ENCODE measurements at places on chromosomes 1 and 21. TPM values are rescaled to one million over a fixed set of nuclear protein-coding genes. Genes with fewer than 3 reads are reported as not detected.

The SMCP gene
- not detected for total RNA-seq

- H3K27ac ChIP-seq: no peak overlapping the region
- no peaks in the 10 kb centered on the region for H3K27me3 ChIP-seq
- DNase-seq: no peak
- H3K36me3 ChIP-seq: peaks cover 52% of the 10 kb centered on the region
- no peaks in the 10 kb centered on the region for H3K4me1 ChIP-seq
- H3K4me3 ChIP-seq: no peak overlapping the region
Measured at GRCh38 chr21:42844411-42845113, 34.8 kb downstream of the WDR4 start.

GRCh38 chr21:41168391-41169257, 664 bp downstream of the BACE2 start:
- no peak for DNase-seq
- peak overlapping the region; percentile 61 for H3K4me3 ChIP-seq
- no peaks in the 10 kb centered on the region for H3K36me3 ChIP-seq
- no peak overlapping the region for H3K27ac ChIP-seq

DNA sequence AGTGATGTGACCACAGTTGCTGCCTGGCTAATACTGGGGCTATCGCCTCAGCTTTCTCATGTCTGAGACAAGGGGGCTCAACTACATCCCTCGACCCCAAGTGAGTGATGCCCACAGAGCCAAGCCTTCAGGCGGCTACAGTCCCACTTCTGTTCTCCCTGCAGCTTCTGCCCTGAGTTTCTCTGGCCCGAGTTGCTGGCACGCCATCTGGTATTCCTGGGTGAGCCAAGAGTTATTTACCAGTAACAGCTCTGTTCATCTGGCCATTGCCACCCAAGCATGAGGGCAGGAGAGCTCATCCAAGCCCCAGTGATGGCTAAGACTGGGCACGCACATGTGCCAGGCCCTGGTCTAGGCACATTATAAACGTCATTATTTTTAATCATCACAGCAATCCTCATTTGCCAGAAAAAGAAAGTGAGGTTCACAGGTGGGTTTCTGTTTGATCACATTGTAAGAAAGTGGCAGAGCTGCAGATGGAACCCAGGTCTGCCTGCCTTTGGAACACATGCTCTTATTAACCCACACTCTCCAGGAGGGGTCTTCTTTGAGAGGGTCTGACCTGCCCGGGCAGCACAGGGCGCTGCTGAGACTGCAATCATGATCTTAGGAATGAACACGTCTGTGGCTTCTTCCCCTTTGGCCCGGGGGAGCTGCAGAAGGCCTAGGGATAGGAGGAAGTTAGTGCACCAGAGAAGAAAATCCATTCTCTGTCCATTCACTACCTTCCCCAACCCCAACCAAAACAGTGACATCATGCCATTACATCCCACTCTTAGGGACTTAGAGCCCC, 27.5 kb downstream of the KCND3 start:
- no peaks in the 10 kb centered on the region for H3K36me3 ChIP-seq
- peaks cover 20% of the 10 kb centered on the region for H3K27me3 ChIP-seq
- DNase-seq: no peak
- no peaks in the 10 kb centered on the region for H3K4me1 ChIP-seq
- H3K4me3 ChIP-seq: no peak overlapping the region

The CAPN8 gene
- total RNA-seq: not detected

The NBPF10 gene
- total RNA-seq: 4.2 TPM

GRCh38 chr1:213399695-213400094, 348.7 kb downstream of the RPS6KC1 start:
- no peak overlapping the region for H3K4me3 ChIP-seq
- no peaks in the 10 kb centered on the region for H3K36me3 ChIP-seq
- no peak overlapping the region for H3K27ac ChIP-seq
- H3K27me3 ChIP-seq: no peaks in the 10 kb centered on the region
- DNase-seq: no peak
- no peaks in the 10 kb centered on the region for H3K4me1 ChIP-seq

- H3K4me1 ChIP-seq: no peaks in the 10 kb centered on the region
- H3K27me3 ChIP-seq: no peaks in the 10 kb centered on the region
- no peak overlapping the region for H3K27ac ChIP-seq
- H3K4me3 ChIP-seq: no peak overlapping the region
- DNase-seq: no peak
Measured at GRCh38 chr21:40685141-40685540, 161.8 kb downstream of the DSCAM start.

DNA sequence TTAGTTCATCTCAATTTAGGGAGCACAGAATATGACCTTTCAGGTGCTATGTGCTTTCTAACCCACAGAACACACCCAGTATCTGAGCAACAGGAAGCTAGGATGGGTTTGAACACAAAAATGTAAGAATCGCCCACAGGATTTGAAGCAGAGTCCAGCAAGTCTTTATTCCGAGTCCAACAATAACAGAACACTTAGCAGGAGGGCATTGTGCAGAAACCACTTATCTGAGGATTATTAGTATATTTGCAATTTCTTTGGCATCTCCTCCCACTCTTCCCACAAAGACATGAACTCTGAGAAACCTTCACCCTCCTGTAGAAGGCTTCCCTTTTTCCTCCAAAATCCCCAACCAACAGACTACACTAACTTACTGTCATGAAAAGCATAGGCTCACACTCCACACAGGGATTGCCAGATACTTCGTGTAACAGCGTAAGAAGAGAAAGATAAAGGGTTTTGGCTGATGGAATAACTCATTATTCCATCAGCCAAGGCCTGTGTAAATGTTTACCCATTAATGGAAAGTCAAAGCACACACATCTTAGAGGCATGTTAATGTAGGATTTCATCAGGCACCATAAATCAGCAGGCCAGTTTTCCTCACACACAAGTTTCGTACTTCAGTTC, 16.1 kb downstream of the SIPA1L2 start:
- DNase-seq: no peak
- no peak overlapping the region for H3K27ac ChIP-seq
- no peak overlapping the region for H3K4me3 ChIP-seq
- peaks cover 1% of the 10 kb centered on the region for H3K4me1 ChIP-seq
- H3K27me3 ChIP-seq: peaks cover 3% of the 10 kb centered on the region
- H3K36me3 ChIP-seq: no peaks in the 10 kb centered on the region

DNA sequence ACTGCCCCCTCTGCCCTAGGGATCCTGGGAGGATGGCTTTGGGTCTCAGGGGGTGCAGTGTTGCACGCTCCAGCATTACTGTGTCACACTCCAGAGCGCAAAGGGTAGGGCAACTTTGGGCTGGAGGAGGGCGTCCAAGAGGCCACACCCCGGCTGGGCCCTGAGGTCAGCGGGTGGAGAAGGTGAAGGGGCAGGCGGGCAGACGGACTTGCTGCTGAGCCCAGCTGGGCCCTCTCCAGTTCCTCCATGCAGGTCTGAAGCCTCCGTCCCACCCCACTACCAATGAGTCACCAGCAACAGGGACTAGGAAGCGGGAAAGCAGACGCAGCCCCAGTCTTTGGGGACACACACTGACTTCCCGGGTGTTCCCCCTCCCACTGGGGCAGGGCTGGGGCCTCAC, 116.0 kb downstream of the CASZ1 start:
- H3K4me1 ChIP-seq: no peaks in the 10 kb centered on the region
- no peak overlapping the region for H3K4me3 ChIP-seq
- DNase-seq: no peak
- H3K27me3 ChIP-seq: no peaks in the 10 kb centered on the region
- no peaks in the 10 kb centered on the region for H3K36me3 ChIP-seq
- no peak overlapping the region for H3K27ac ChIP-seq

DNA sequence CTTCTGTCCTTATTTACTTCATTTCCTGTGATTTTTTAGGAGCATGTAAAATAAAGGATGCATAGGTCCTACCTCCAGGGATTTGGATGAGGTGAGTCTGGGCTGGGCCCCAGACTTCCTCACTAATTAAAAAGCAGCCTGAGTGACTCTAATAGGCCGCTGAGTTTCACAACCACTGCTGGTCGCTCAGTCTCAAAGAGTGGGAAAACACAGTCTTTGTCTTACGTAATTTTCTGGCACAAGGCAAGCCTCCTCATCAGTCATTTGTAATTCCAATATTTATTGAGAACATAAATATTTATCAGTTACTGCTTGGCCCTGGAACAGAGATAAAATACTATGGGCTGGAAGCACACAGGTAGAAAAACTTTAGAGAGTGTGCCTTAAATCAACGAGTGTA, 195.4 kb upstream of the RUNX1 start:
- no peak overlapping the region for H3K4me3 ChIP-seq
- no peak overlapping the region for H3K27ac ChIP-seq
- H3K36me3 ChIP-seq: no peaks in the 10 kb centered on the region
- H3K4me1 ChIP-seq: no peaks in the 10 kb centered on the region

GRCh38 chr1:215054266-215054665, 28.3 kb upstream of the KCNK2 start:
- no peak overlapping the region for H3K4me3 ChIP-seq
- H3K27me3 ChIP-seq: no peaks in the 10 kb centered on the region
- H3K36me3 ChIP-seq: no peaks in the 10 kb centered on the region

- peak; percentile 62 for DNase-seq
- peaks cover 12% of the 10 kb centered on the region for H3K4me1 ChIP-seq
- no peak within 1 kb of the TSS for H3K27ac ChIP-seq
- peaks cover 12% of the 10 kb centered on the region for H3K36me3 ChIP-seq
- H3K4me3 ChIP-seq: peak within 1 kb of the TSS; percentile 81
- peaks cover 27% of the 10 kb centered on the region for H3K27me3 ChIP-seq
Measured at GRCh38 chr1:201468844-201469644, at the start of gene PHLDA3. Gene PHLDA3 (minus strand): TSS chr1:201469188. CDS start chr1:201468786, 402 bp downstream.

The FABP3 gene
- total RNA-seq: not detected

DNA sequence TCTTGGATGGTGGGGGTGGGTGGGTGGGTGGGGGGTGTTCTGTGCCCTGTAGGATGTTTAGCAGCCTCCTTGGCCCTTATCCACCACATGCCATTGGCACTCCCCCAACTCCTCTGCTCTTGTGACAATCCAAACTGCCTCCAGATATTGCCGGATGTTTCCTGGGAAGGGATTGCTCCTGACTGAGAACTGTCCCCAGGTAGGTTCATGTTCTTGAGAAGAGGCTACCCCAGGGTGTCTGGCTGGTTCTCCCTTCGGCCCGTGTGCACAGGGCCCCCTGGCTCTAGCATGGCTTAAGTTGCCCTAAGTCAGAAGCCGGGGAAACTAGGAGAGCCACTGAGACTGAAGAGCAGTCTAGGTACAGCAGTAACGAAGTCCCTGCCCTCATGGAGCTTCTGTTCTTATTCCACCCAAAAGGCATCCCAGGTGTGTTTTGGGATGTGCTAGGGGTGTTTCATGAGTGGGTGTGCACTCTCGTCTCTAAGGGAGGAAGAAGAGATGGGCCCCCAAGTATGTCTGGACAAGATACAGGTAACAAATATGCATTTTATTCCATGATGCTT, 19.8 kb upstream of the THRAP3 start:
- H3K36me3 ChIP-seq: no peaks in the 10 kb centered on the region
- H3K4me3 ChIP-seq: no peak overlapping the region
- H3K4me1 ChIP-seq: peaks cover 9% of the 10 kb centered on the region
- peaks cover 4% of the 10 kb centered on the region for H3K27me3 ChIP-seq

GRCh38 chr1:40475268-40475667, 1.8 kb upstream of the ZFP69 start:
- no peaks in the 10 kb centered on the region for H3K27me3 ChIP-seq
- no peak overlapping the region for H3K27ac ChIP-seq
- H3K4me3 ChIP-seq: no peak overlapping the region

- H3K27ac ChIP-seq: no peak overlapping the region
- no peak overlapping the region for H3K4me3 ChIP-seq
- no peak for DNase-seq
Measured at GRCh38 chr1:175373786-175374623, 181.4 kb upstream of the KIAA0040 start.

The SLC1A7 gene
- total RNA-seq: not detected

The AK5 gene
- not detected for total RNA-seq

- peaks cover 32% of the 10 kb centered on the region for H3K4me1 ChIP-seq
- H3K27me3 ChIP-seq: no peaks in the 10 kb centered on the region
- H3K36me3 ChIP-seq: peaks cover 70% of the 10 kb centered on the region
- no peak overlapping the region for H3K4me3 ChIP-seq
Measured at GRCh38 chr1:46649764-46650163, 18.4 kb downstream of the ATPAF1 start.

The EVI5 gene
- total RNA-seq: 60.8 TPM

DNA sequence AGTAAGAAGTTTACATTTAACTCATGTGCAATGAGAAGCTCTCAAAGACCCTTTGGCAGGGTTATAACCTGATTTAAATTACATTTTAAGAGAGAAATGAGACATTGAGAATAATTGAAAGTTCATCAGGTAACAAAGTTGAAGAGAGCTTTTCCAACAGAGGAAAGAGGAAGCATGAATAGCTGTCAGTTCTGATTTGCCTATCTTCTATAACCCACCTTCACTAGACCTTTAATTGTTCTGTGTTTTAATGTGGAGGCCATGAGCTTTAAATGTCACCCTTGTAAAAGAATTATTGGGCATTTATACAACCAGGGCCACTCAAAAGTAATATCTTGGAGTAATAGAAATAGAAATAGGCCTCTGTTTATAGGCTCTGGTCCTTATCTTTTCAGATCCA, 9.3 kb upstream of the FCRL1 start:
- H3K4me3 ChIP-seq: no peak overlapping the region
- DNase-seq: no peak
- no peak overlapping the region for H3K27ac ChIP-seq
- H3K36me3 ChIP-seq: no peaks in the 10 kb centered on the region

- H3K4me3 ChIP-seq: no peak overlapping the region
- H3K36me3 ChIP-seq: no peaks in the 10 kb centered on the region
- no peaks in the 10 kb centered on the region for H3K4me1 ChIP-seq
Measured at GRCh38 chr1:102186536-102186935, 189.8 kb upstream of the OLFM3 start.

- H3K27ac ChIP-seq: peak overlapping the region; percentile 80
- peaks cover 65% of the 10 kb centered on the region for H3K4me1 ChIP-seq
- peaks cover 87% of the 10 kb centered on the region for H3K36me3 ChIP-seq
- no peaks in the 10 kb centered on the region for H3K27me3 ChIP-seq
- peak overlapping the region; percentile 15 for H3K4me3 ChIP-seq
- peak; percentile 37 for DNase-seq
Measured at GRCh38 chr1:151984313-151984956, 9.2 kb downstream of the S100A10 start.

DNA sequence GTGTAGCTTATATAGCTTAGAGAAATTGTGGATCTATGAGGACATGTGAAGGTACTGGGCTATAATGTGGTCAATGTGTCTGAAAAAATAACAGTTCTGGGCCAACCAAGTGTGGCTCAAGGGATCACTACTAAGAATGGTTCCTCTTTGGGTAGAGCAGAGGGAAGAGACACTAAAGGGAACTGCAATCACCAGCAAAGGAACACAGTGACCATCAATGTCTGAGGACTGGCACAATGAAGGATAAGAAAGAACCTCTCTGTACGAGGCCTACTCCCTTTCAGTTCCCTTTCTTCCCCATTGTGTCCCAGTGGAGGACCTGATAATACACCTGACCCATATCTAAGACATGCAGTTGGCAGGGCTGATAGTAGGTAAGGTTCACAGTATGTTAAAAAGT, 89.9 kb upstream of the JAK1 start:
- no peak overlapping the region for H3K4me3 ChIP-seq
- H3K36me3 ChIP-seq: peaks cover 23% of the 10 kb centered on the region
- H3K27ac ChIP-seq: no peak overlapping the region

- H3K27ac ChIP-seq: no peak overlapping the region
- peaks cover 22% of the 10 kb centered on the region for H3K27me3 ChIP-seq
- H3K4me1 ChIP-seq: no peaks in the 10 kb centered on the region
- no peak for DNase-seq
Measured at GRCh38 chr1:51147394-51147793, 45.4 kb downstream of the C1orf185 start.

- no peaks in the 10 kb centered on the region for H3K4me1 ChIP-seq
- no peaks in the 10 kb centered on the region for H3K36me3 ChIP-seq
- no peak overlapping the region for H3K4me3 ChIP-seq
Measured at GRCh38 chr1:211896958-211897357, 66.4 kb upstream of the LPGAT1 start.

GRCh38 chr1:19439464-19440171, 45.7 kb downstream of the CAPZB start:
- no peak for DNase-seq
- no peak overlapping the region for H3K4me3 ChIP-seq
- H3K27ac ChIP-seq: peak overlapping the region; percentile 38
- H3K36me3 ChIP-seq: peaks cover 32% of the 10 kb centered on the region

The RGS18 gene
- not detected for total RNA-seq

Measured in activated T-helper 2 cell treated with anti-CD3 and anti-CD28 coated beads, Interferon-gamma antibody, Interleukin-2, Interleukin-4, amounts not matched to agents 10 μg/mL and 5 μg/mL and 100 μg/mL, durations not matched to agents 14 hours and 24 hours and 36 hours (primary cell).